Hypothalamus (tissue), 51 donors: ENCODE measurements at places on chromosomes 3 and 15.
A peak's percentile ranks its signal among the peaks of the same experiment; 100 is the strongest.

DNA sequence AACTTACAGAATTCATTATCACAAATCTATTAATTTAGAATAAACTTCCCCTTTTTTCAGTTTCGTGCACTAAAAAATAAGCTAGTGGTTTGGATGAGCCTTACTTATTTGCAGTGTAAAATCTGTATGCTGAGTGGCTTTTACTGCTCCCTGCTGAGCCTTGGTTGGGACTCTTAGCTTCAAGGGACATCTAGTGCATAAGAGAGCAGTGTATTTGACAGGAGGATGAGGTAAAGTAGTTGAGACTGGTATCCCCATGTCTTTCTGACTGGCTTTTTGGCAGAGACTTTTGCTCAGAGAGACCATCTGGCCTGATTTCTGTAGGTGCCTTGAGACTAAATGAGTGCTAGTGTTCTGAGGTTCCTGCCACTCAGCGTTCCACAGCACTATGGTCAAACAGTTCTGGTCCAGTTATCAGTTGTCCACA, 11.8 kb downstream of the CAPN7 start:
- no peak for DNase-seq

- DNase-seq, result no peak
Observed at GRCh38 chr3:46542344-46542743, 23.8 kb downstream of the LRRC2 start.

DNA sequence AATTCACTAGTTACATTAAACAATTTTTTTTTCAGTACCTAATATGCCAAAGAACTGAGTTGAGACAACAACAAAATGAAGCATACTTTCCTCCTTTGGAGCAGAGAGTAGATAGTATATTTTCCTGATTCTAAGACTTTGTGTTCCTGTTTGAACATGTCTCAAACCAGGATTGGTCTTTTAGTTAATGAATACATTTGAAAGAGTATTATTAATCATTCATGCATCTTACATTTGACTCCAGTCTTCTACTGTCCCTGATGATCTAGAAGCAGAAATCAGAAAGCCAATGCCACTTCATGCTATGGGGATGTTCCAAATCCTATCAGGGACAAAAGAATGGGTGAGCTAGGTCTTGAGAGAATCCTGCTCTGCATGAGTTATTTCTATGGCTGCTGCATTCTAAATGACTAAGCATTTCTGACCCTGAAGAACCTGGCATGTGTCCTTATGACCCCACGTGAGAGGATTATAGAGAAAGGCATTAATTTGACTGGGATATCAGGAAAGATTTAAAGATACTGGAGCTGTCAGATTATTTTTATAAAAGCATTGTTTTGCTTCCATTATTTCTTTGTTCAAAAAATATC, 32.9 kb upstream of the MBNL1 start:
- no peak for DNase-seq

GRCh38 chr3:98022978-98023820, 11.9 kb downstream of the GABRR3 start:
- peak; percentile 99 for DNase-seq

DNA sequence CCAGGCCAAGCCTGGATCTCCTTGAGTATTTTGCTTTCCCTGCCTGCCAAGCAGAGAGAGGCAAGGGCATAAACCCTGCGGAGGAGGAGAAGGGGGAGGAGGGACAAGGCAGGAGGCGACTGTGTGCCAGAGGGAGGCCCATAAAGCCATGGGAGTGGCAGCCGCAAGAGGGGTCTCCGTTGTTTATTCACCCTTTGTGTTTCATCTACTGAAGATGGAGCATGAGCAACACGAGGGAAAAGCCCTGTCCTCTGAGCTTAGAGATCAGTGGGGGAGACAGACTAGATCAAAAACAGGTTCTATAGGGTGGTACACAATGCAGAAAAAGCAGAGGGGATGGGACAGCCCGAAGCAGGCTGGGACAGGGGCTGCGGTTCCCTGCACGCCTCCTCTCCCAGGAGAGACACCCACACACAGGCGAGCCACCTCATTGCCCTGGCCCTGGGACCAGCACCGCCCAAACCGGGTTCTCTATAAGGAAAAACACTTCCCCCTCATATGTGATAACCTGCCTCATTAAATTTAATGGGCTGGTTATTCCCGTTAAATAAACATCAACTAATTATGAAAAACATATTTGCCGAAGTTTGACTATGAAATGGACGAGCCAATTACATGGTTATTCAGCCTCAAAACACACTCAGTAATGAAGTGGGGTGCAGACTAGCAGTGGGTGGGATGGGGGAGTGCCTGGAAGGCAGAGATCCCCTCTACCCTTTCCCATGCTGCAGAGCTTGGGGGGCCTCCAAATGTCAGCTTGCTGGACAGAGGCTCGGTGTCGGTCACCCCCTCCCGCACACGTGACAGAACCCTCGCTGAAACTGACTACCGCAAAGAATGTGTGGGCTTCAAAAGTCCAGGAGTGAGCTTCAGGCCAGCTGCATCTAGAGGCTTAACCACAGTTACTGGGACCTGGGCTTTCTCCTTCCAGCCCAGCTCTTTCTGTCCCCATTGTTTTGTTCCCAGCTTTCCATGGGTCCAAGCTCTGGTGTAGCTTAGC, 14.2 kb upstream of the PLXNA1 start:
- no peak for DNase-seq

DNA sequence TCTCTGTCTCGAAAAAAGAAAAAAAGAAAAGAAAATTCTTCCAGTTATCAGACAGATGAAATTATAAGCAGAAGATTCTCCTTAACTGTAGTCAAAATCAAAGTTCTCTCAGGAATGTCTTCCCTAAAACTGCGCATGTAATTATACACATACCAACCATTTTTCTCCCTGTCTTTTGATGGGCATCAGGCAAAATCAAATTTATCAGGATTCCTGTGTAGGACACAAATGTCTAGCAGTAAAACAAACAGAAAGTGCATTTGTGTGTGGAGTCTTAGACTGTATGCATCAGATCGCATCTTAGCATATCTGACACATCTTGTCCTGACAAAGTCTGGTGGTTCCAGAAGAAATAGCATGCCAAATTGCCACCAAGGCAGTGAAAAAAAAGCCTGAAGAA, 3.9 kb upstream of the ARPIN start:
- DNase-seq, result no peak

- peak; percentile 21 for DNase-seq
Observed at GRCh38 chr3:8441969-8442559, 59.6 kb upstream of the LMCD1 start.

DNA sequence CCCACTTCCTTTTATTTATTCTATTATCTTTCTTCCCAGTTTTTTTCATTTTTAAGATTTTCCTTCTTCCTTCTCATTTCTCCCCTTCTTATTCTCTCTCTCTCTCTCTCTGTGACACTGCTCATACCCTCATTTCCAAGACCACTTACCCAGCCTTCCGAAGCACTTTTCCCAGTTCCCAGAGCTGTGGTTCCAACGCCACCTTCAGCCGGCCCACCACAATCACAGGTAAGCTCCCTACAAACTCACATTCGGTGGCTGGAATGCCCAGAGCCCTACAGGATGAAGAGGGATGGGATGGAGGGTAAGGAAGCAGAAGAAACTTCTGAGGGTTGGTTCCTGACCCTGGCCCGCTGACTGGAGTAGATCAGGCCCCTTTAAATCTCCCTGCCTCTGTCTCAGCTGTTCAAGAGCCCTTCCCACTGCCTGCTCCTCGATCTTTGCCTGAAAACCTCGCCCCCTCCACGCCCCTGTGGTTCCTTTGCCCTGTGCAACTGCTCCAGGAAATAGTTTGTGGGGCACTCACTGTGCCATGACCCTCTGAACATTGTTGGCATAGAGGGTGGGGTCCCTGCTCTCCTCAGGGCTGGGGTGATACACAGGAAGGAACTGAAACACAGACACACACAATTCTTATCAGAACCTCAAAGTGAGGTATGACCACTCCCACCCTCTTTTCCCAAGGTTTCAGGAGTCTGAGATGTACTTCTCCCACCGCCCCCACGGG, 4.8 kb downstream of the LPCAT4 start:
- DNase-seq, result no peak

DNA sequence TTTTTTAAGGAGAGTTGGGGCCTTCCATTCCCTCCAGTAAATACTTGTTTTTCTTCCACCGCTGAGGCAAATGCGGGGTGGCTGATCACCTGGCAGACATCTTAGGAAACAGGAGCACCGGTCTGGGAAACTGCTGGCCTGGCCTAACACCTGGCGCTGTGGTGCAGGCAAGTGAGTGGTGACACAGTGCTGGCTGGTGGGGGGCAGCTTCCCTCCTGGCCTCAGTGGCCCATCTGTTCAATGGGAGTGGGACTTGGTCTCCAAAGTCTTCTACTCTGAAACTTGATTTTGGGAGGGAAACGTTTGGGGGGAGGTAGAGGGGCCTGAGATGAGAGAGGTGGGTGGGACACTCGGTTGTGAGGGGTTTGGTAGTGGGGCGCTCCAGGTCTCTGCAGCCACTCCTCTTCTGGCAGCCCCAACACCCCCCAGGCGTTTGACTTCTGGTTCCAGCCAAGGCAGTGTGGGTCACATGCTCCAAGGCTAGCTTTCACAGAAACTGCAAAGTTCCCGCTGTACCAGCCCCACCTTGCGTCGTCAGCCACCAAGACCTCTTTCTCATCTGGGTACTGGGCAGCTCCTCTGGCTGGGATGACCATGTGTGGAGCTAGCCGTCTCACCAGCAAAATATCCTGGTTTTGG, 4.7 kb downstream of the GHRL start:
- DNase-seq, result no peak

- DNase-seq, result no peak
Observed at GRCh38 chr15:89101302-89102193, 13.3 kb downstream of the ABHD2 start.

GRCh38 chr3:17044855-17045254, 160.1 kb downstream of the PLCL2 start:
- no peak for DNase-seq

- DNase-seq, result no peak
Observed at GRCh38 chr3:61138401-61138800, 112.9 kb downstream of the FHIT start.

DNA sequence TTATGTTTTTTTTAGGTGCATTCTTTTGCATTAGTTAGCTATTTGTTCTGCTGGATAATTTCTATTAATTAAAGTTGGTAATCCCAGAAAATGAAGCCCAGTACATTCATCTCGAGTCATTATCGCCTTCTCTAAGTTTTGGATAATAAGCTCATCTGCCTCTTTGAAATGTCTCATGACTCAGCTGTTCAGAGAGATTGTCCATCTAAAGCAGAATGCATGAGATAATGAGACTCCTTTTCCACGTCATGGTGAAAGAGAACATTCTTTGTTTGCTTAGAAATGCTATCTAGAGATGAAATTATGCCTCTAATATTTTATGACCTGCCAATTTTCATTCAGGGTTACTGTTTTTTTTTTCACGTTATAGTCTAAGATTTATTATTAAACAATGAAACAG, 374.7 kb upstream of the GOLIM4 start:
- DNase-seq, result no peak

GRCh38 chr3:169133178-169134161, 530.0 kb downstream of the MECOM start:
- no peak for DNase-seq

DNA sequence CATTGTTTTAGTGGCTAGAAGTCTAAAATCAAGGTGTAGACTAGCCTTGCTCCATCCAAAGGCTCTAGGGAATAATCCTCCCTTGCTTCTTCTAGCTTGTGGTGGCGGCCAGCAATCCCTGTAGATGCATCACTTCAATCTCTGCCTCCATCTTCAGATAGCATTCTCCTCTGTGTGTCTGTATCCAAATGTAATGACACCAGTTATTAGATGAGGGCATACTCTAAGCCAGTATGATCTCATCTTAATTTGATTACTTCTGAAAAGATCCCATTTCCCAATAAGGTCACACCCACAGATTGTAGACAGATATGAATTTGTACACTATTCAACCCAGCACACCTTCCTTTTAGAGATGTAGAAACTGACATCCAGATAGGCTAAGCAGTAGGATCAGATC, 334.5 kb upstream of the KCNMB2 start:
- DNase-seq, result no peak

DNA sequence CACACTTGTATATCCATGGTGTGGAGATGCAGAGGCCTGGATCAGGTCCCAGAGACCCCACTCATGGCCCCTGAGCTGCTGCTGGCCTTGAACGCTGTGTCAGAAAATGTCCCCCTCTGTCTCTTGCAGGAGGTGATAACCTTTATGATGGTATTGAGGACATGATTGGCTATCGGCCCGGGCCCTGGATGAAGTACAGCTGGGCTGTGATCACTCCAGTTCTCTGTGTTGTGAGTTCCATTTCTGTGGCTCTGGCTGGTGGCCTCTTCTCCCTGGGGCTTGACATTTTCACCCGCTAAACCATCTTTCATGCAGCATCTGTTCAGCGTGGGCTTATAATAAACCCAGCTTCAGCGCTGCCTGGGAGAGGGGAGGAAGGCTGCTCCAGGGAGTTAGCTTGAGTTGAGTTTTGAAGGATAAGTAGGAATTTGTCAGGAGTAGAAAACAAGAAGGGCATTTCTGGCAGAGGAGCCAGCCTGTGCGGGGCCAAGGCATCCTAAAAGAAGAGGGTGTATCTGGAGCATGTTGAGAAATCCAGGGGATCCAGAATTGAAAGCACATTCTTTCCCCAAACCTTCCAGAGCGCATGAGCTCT, 61.1 kb downstream of the GRIP2 start:
- DNase-seq, result no peak

DNA sequence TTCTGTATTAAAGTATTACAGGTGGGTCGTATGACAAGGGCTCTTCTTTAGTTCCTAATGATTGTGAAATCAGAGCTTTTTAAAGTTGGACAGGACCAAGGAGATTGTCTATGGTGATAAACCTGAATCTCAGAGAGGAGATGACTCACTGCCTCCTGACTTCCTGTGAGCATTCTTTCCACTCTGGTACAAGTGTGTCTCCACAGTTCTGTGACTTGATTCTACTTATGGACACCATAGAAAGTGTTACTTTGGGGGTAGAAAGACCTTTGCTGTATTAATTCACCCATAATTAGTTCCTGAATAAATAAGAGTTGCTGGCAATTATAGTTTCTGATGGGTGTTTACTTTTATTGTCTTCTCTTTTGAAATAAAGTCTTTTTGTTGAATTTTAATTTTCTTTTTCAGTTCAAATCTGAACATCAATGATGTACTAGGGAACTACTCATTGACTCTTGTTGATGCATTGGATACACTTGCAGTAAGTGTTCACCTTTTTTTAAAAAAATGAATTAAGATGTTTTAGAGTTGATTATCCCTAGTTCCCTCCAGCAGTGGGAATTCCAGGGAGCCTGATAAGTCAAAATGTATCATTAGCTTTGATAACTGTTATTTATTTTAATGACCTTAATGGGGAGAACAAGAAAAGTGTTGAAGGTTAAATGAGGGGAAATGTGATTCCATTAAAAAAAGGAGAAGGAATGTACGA, 7.4 kb downstream of the EDEM1 start:
- DNase-seq, result no peak

GRCh38 chr3:30952786-30953185, 58.3 kb upstream of the GADL1 start:
- DNase-seq, result no peak

GRCh38 chr15:39747326-39747725, 35.3 kb downstream of the FSIP1 start:
- no peak for DNase-seq

GRCh38 chr3:42569593-42570142, 12.1 kb downstream of the SEC22C start:
- DNase-seq, result no peak

GRCh38 chr3:10781981-10782380, 34.0 kb upstream of the SLC6A11 start:
- DNase-seq, result no peak

- DNase-seq, result no peak
Observed at GRCh38 chr3:81443958-81444357, 317.5 kb downstream of the GBE1 start.
